ENCODE measurements at places on chromosomes 6 and 20.

DNA sequence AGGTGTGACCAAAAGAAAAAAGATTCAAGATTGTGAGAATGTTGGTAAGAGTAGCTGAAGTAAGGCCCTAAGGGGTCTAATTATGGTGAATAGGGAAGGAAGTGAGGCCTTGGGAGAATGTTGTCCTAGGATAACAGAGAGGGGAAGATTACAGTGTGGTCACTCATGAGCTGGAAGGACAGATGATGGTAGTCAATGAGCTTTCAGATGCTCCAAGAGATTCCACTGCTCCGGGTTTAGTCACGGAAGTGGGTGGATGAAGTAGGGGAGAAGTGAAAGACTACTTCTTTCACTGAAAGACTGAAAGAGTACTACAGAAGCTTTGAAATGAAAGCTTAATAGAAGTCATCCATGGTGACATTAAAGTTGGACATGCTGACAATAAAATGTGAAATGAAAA, 108.5 kb downstream of the MMS22L start:
- no peak for DNase-seq

DNA sequence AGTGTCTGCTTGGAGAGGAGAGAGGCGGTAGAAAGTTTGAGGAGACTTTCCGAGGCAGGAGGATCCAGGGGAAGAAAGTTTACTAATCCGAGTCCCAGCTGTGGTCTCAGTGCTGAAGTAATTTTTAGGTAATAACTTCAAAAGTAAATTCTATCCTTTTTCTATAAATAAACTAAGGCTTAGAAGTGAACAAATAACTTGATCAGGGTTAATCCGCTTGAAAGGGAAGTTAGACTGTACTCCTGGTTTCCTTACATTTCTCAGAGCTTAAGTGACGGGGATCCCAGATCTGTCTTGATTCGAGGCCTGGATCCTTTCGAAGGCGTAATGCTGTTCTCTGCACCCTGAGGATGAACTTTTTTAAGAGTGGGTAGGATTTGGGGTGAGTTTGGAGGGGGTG, 2.6 kb downstream of the STK35 start:
- no peak for DNase-seq

DNA sequence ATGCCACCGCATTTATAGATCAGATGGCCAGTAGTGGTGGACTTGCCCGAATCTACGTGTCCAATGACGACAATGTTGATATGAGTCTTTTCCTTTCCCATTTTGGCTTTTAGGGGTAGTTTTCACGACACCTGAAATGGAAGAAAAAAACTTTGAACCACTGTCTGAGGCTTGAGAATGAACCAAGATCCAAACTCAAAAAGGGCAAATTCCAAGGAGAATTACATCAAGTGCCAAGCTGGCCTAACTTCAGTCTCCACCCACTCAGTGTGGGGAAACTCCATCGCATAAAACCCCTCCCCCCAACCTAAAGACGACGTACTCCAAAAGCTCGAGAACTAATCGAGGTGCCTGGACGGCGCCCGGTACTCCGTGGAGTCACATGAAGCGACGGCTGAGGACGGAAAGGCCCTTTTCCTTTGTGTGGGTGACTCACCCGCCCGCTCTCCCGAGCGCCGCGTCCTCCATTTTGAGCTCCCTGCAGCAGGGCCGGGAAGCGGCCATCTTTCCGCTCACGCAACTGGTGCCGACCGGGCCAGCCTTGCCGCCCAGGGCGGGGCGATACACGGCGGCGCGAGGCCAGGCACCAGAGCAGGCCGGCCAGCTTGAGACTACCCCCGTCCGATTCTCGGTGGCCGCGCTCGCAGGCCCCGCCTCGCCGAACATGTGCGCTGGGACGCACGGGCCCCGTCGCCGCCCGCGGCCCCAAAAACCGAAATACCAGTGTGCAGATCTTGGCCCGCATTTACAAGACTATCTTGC, 725 bp downstream of the EEF1A1 start:
- DNase-seq, result no peak

GRCh38 chr6:106626485-106626884, 2.8 kb downstream of the RTN4IP1 start:
- DNase-seq, result no peak

- DNase-seq, result no peak
Observed at GRCh38 chr6:134289204-134289575, 28.7 kb downstream of the SGK1 start.

GRCh38 chr6:126253431-126253830, 86.5 kb upstream of the CENPW start:
- DNase-seq, result no peak

DNA sequence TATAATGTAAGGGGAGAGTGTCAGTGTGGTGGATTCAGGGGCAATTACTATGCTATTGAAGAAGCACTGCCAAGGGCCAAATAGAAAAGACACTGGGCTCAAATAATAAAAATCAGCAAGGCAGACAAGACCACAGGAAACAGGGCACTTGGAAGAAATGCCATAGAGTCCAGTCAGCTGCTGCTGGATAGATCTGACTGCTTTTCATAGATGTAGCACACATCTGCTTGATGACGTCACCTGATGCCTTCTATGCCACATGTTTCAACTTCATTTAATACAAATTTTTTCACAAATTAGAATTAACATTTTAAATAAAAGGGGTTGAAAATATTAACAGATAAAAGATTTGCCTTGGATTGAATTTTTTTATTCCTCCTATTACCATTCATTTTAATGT, 23.9 kb upstream of the AHI1 start:
- DNase-seq, result no peak
